GM23338 (cell line): ENCODE measurements at places on chromosomes 5 and 9. TPM values are rescaled to one million over a fixed set of nuclear protein-coding genes. Genes with fewer than 3 reads are reported as not detected.

DNA sequence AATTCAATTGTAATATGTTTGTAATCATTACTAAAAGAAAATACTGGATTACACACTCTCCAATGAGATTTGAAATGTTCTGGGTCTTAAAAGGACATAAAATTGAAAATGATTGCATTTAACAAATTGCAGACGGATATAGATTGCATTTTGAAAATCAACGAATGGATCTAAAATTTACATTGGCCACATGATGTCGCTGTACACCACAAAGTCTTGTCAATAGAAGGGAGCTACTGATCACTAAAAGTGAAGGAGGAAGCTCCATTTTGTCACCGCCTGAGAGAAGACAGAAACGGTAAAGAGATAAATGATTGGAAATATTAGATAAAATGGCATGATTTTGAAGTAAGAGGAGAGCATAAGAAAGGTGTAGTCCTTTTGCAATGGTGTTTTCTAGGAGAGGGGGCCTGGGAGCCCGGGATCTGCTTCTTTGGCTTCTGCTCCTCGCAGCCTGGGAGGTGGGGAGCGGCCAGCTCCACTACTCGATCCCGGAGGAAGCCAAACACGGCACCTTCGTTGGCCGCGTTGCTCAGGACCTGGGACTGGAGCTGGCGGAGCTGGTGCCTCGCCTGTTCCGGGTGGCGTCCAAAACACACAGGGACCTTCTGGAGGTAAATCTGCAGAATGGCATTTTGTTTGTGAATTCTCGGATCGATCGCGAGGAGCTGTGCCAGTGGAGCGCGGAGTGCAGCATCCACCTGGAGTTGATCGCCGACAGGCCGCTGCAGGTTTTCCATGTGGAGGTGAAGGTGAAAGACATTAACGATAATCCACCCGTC lies at the start of gene PCDHA1:
TSS of gene PCDHA1 (plus strand) at position 236 of the 782 bp plus-strand sequence.
- no peaks in the 10 kb centered on the region for H3K27me3 ChIP-seq
- H3K4me3 ChIP-seq = no peak within 1 kb of the TSS
- H3K27ac ChIP-seq = no peak within 1 kb of the TSS

DNA sequence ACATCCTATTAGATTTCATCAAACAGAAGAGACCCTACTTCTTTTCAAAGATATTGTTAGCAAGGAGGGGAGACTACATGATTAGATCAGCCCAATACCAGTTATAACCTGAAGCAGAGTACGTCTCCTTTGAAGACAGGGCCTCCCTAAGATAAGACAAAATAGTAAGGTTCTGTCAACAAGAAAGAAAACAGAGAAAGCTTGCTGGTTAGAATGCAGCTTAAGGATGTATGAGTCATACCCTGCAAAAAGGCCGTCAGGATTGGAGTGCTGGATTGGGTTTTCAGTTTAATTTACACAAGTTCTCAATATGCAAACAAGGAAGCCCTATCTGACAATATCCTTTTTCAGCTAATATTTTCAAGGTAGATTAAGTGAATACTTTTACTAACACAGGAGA lies 1581.2 kb upstream of the WWC1 start:
- H3K4me1 ChIP-seq = peaks cover 21% of the 10 kb centered on the region
- H3K27ac ChIP-seq = no peak overlapping the region
- DNase-seq = no peak
- no peak overlapping the region for H3K4me3 ChIP-seq
- no peaks in the 10 kb centered on the region for H3K36me3 ChIP-seq

DNA sequence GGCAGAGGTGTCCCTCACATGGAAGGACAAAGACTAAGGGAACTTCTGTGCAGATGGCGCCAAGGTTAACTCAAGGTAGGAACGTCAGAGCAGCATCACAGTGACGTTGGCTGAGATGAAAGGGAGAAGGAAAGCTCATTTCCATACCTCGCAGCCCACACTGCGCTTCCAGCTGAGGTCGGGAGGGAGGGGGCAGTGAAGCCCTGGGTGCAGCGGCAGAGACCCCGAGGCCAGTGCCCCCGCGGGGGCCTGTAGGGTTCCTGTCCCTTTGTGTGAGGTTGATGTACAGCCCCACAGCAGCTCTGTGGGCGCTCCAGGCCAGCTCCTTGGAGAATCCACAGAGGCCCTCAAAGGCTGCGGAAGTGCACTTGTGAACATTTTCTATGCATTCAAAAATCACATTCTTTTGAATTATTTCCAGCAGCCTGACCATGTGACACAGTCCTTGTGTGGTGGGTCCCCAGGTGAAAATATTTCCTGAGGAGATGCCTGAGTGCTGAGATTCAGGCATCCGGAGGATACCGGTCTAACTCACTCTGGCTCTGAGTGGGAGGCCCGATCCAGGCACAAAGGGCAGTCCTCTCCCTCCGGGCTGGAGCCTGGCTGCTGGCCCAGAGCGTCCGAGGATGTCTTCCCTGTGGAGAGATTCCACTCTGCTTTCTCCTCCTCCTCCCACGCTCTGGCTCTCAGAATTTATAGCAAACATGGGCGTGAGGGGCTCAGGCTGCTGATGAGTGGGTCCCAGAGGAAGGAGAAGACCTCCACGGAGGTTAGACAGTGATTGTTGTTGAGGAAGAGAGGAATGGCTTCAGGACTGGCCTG lies 150.7 kb downstream of the ICE1 start:
- no peak for DNase-seq
- no peaks in the 10 kb centered on the region; the same call in 1 of the 2 replicates for H3K4me1 ChIP-seq
- H3K4me3 ChIP-seq = no peak overlapping the region
- H3K36me3 ChIP-seq = no peaks in the 10 kb centered on the region

- no peaks in the 10 kb centered on the region for H3K36me3 ChIP-seq
- no peak for DNase-seq
- no peak overlapping the region for H3K4me3 ChIP-seq
- H3K27ac ChIP-seq = no peak overlapping the region
- no peaks in the 10 kb centered on the region for H3K4me1 ChIP-seq
- H3K27me3 ChIP-seq = no peaks in the 10 kb centered on the region
Measured at GRCh38 chr5:180401229-180401907, 48.2 kb upstream of the GFPT2 start.

DNA sequence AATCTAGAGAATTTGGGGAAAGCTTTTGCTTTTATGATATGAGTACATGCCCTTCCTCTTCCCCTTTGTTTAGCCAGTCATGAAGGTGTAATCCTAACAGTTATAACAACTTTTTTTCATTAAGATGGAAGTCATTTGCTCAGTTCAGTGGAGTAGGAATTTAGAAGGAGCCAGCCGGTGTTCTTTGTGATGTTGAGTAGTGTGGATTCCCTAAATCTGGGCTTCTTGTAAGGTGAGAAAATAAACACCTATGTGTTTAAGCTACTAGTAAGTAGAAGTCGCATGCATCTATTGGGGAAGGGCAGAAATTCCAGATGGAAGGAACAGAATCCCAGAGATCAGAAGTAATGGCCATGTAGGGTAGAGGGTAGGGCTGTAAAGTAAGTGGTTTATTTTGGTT lies 13.6 kb upstream of the CNTLN start:
- no peak overlapping the region for H3K4me3 ChIP-seq
- no peak overlapping the region for H3K27ac ChIP-seq
- H3K36me3 ChIP-seq = no peaks in the 10 kb centered on the region
- DNase-seq = peak; percentile 64

DNA sequence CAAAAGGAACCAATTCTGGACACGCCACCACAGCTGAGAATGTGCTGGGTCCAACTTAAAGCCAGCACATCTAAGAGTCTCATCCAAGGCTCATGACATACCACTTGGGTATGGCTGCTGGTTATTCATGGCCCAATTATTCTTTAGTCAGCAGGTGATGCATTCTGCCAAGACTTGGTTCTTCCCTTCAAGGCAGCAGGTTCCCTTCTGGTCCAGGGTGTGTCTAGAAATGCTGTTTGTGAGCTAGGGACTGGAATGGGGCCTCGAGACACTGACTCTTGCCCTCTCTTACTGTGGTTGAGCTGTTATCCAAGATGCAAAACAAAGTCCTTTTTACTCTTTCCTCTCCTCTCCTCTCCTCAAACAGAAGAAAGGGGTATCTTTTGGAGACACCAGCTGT lies 522.6 kb downstream of the HINT1 start:
- H3K36me3 ChIP-seq = no peaks in the 10 kb centered on the region; the same call in 1 of the 2 replicates
- DNase-seq = no peak
- H3K27me3 ChIP-seq = no peaks in the 10 kb centered on the region
- no peak overlapping the region for H3K27ac ChIP-seq
- H3K4me1 ChIP-seq = no peaks in the 10 kb centered on the region
- H3K4me3 ChIP-seq = no peak overlapping the region

The CSF1R gene
- total RNA-seq = not detected in 2 replicates

- no peaks in the 10 kb centered on the region for H3K27me3 ChIP-seq
- no peaks in the 10 kb centered on the region for H3K36me3 ChIP-seq
- no peak overlapping the region for H3K4me3 ChIP-seq
Measured at GRCh38 chr5:10600626-10601245, 36.9 kb downstream of the ANKRD33B start.

- no peak overlapping the region for H3K4me3 ChIP-seq
- no peaks in the 10 kb centered on the region for H3K27me3 ChIP-seq
- no peaks in the 10 kb centered on the region; the same call in 1 of the 2 replicates for H3K4me1 ChIP-seq
- no peak for DNase-seq
Measured at GRCh38 chr5:124342584-124342983, 403.9 kb downstream of the ZNF608 start.

The CDH9 gene
- 0.31 TPM in 1 of 2 replicates, not detected in the other for total RNA-seq

The ADAMTS13 gene
- 3.1 and 6.0 TPM in 2 replicates for total RNA-seq

- peaks cover 39% of the 10 kb centered on the region for H3K27me3 ChIP-seq
- H3K4me3 ChIP-seq = no peak overlapping the region
- no peaks in the 10 kb centered on the region for H3K36me3 ChIP-seq
- no peak overlapping the region for H3K27ac ChIP-seq
Measured at GRCh38 chr5:1001406-1002270, 7.0 kb upstream of the NKD2 start.

The NUP155 gene
- total RNA-seq = 84.9 and 94.6 TPM in 2 replicates

GRCh38 chr5:179154346-179154990 lies 94.3 kb downstream of the ZNF354C start:
- no peaks in the 10 kb centered on the region for H3K27me3 ChIP-seq
- no peak overlapping the region for H3K27ac ChIP-seq
- no peak for DNase-seq
- H3K36me3 ChIP-seq = no peaks in the 10 kb centered on the region
- no peak overlapping the region for H3K4me3 ChIP-seq
- no peaks in the 10 kb centered on the region for H3K4me1 ChIP-seq

GRCh38 chr9:136526625-136527066 lies 19.2 kb downstream of the NOTCH1 start:
- no peak overlapping the region for H3K4me3 ChIP-seq
- H3K4me1 ChIP-seq = peaks cover 10% of the 10 kb centered on the region; the same call in 1 of the 2 replicates
- no peaks in the 10 kb centered on the region for H3K36me3 ChIP-seq
- H3K27ac ChIP-seq = no peak overlapping the region
- no peaks in the 10 kb centered on the region for H3K27me3 ChIP-seq

The MYORG gene
- 4.9 and 7.3 TPM in 2 replicates for total RNA-seq

GRCh38 chr9:35996358-35996970 lies 38.5 kb upstream of the OR2S2 start:
- DNase-seq = peak; percentile 54
- H3K36me3 ChIP-seq = no peaks in the 10 kb centered on the region
- H3K4me3 ChIP-seq = no peak overlapping the region
- no peaks in the 10 kb centered on the region for H3K27me3 ChIP-seq
- no peaks in the 10 kb centered on the region for H3K4me1 ChIP-seq

DNA sequence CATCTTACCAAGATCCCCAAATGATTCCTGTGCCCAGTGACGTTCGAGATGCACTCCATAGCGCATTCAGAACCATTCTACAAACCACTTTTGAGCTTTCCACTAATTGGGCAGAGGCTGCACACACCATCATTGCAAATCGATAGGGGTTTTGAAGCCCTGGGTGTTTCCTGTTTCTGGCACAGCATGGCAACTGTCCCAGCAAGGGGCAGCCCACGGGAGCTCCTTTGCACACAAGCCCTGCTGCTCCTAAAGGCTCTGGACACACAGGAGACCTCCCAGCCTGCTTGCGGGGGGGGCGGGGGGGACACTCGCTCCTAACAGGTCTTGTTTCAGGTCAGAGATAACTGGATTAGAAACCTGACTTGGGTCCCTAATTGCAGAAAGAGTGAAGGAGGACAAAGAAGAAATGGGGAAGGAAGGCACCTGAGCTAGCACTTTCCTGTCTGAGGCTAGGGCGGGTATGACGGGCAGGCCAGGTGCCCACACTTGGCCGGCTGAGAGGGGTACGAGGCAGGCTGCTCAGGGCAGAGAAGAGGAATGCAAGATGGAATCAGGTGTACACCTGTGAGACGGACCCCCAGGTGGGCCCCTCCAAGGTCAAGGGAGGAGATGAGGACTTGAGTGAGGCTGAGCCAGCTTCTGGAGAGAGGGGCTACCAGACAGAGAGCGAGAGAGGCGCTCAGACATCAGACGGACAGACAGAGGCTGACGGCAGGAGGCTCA lies 820 bp downstream of the FBP1 start:
- H3K27me3 ChIP-seq = peaks cover 72% of the 10 kb centered on the region
- no peaks in the 10 kb centered on the region for H3K36me3 ChIP-seq
- no peak overlapping the region for H3K27ac ChIP-seq

- no peaks in the 10 kb centered on the region for H3K36me3 ChIP-seq
- no peaks in the 10 kb centered on the region for H3K27me3 ChIP-seq
- H3K27ac ChIP-seq = no peak overlapping the region
- DNase-seq = no peak
- no peak overlapping the region for H3K4me3 ChIP-seq
- peaks cover 8% of the 10 kb centered on the region for H3K4me1 ChIP-seq
Measured at GRCh38 chr5:3392306-3392939, 203.2 kb upstream of the IRX1 start.

- no peaks in the 10 kb centered on the region for H3K36me3 ChIP-seq
- no peak overlapping the region for H3K4me3 ChIP-seq
- H3K27me3 ChIP-seq = no peaks in the 10 kb centered on the region
- no peak for DNase-seq
Measured at GRCh38 chr5:60521376-60522291, 178.3 kb downstream of the DEPDC1B start.

GRCh38 chr9:38394416-38394815 lies 1.9 kb downstream of the ALDH1B1 start:
- H3K36me3 ChIP-seq = peaks cover 7% of the 10 kb centered on the region
- H3K27me3 ChIP-seq = no peaks in the 10 kb centered on the region
- DNase-seq = no peak
- peaks cover 19% of the 10 kb centered on the region for H3K4me1 ChIP-seq
- H3K27ac ChIP-seq = no peak overlapping the region

DNA sequence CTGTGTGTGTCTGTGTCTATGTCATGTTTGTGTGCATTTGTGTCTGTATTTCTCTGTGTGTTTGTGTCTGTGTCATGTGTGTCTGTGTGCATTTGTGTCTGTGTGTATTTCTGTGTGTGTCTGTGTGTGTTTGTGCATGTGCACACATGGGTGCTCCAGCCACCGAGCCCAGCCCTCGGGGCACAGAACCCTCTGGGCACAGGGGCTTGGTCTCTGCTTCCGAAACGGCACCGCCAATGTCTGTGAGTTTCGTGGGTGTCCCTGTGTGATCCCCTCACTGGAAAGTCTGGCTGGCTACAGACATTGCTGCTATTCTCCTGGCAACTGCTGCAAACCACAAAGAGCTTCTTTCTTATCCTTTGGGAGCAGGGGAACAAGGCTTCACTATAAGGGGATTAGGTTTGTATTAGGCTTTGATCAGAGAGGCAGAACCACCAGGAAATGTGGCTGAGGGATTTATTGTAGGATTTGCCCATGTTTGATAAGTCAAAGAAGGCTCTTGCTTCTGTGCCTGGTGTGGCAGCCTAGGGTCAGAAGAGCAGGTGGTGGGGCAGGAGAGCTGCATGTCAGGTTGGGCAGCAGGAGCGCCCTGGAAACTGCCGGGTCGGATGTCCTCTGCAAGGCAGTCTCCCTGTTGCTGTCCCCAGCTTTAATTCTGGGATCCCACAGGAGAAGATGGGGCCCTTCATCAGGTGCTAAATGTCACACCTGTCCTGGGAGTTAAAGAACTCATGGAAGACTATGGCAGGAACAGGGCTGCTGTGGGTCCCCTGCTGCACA lies 39.6 kb upstream of the FCN1 start:
- H3K36me3 ChIP-seq = no peaks in the 10 kb centered on the region
- no peaks in the 10 kb centered on the region for H3K4me1 ChIP-seq
- no peaks in the 10 kb centered on the region for H3K27me3 ChIP-seq
- H3K4me3 ChIP-seq = no peak overlapping the region
- no peak for DNase-seq
- no peak overlapping the region for H3K27ac ChIP-seq

The MAMDC2 gene
- 13.7 and 19.6 TPM in 2 replicates for total RNA-seq

The LRRC26 gene
- 0.16 and 0.21 TPM in 2 replicates for total RNA-seq
